Peyer's patch (tissue), 4 donors: ENCODE measurements at places on chromosomes 2 and 18. TPM values are rescaled to one million over a fixed set of nuclear protein-coding genes. Genes with fewer than 3 reads are reported as not detected.
A peak's percentile ranks its signal among the peaks of the same experiment; 100 is the strongest.

MC5R gene
- not detected for total RNA-seq

CKAP2L gene
- 19.0 TPM for total RNA-seq

TGFA gene
- 51.6 TPM for total RNA-seq

CCDC68 gene
- 78.2 TPM for total RNA-seq

APOB gene
- total RNA-seq, result 2,659 TPM

C2orf15 gene
- 5.4 TPM for total RNA-seq

EVA1A gene
- 0.70 TPM for total RNA-seq

KHK gene
- 576 TPM for total RNA-seq

UGT1A6 gene
- total RNA-seq, result 37.7 TPM

- no peaks in the 10 kb centered on the region for H3K4me1 ChIP-seq
- no peaks in the 10 kb centered on the region for H3K36me3 ChIP-seq
- H3K27ac ChIP-seq, result no peak overlapping the region
- DNase-seq, result no peak
- H3K27me3 ChIP-seq, result no peaks in the 10 kb centered on the region
- no peak overlapping the region for H3K4me3 ChIP-seq
Measured at GRCh38 chr18:56381196-56381595, 257.2 kb downstream of the TXNL1 start.

DNA sequence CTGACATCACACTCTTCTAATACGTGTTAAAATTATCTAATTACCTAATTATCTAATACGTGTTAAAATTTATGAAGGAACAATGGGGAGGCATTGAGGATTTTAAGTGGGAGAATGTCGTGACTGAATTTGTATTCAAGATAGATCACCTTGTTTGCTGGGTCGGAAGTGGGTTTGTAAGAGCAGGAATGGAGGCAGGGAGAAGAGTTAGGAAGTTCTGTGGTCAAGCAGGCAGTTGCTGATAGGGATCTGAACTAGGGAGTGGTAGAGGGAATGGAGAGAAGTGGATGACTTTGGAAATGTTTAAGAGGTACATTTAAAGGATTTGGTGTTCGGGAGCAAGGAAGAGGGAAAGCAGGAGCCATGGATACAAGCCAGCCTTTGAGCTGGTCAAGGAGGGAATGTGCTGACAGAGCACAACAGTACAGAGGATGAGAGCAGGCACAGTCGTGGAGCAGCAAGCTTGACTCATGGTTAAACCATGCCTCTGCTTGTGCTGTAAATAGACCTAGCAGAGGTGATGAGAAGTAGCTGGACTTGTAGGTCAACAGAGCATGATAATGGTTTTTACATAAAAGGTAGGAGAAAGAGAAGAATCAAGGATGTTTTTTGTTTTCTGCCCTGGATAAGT is 16.2 kb downstream of the IL18RAP start:
- H3K4me1 ChIP-seq, result no peaks in the 10 kb centered on the region
- no peak overlapping the region for H3K4me3 ChIP-seq
- no peaks in the 10 kb centered on the region for H3K27me3 ChIP-seq
- H3K27ac ChIP-seq, result no peak overlapping the region
- no peaks in the 10 kb centered on the region for H3K36me3 ChIP-seq

DNA sequence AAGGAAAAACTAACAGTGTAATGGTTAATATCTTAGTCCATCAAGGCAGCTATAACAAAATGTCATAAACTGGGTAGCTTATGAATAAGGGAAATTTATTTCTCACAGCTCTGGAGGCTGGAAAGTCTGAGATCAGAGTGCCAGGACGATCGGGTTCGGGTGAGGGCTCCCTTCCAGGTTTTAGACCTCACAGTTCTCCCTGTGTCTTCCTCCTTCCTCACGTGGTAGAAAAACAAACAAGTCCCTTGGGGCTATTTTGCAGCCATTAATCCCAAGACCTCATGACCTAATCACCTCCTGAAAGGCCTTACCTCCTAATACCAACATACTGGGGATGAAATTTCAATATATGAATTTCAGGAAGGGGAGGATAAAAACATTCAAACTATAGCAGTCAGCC is 455.9 kb downstream of the CNTNAP5 start:
- no peak for DNase-seq
- H3K4me1 ChIP-seq, result no peaks in the 10 kb centered on the region
- no peaks in the 10 kb centered on the region for H3K27me3 ChIP-seq
- H3K4me3 ChIP-seq, result no peak overlapping the region
- no peak overlapping the region for H3K27ac ChIP-seq

DNA sequence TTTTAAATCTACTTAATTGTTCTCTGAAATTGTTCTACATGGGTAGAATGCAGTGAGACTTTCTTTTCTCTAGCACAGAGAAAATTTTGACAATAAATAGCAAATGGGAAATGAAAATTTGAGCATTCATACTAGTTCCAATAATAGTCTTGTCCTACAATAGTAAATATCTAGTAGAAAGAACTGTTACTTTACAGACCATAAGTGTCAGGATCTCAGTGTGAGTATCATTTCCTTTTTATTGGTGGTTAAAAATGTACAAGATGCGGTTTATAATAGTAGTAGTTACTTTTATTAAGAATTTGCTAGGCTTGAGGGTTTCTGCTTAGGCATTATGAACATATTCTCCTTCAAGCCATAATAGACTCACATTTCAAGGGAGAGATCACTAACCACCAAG is 43.2 kb downstream of the KCNE4 start:
- H3K4me3 ChIP-seq, result no peak overlapping the region
- no peak for DNase-seq
- H3K27me3 ChIP-seq, result no peaks in the 10 kb centered on the region

- no peak overlapping the region for H3K27ac ChIP-seq
- H3K4me3 ChIP-seq, result no peak overlapping the region
- no peak for DNase-seq
- H3K36me3 ChIP-seq, result no peaks in the 10 kb centered on the region
- H3K27me3 ChIP-seq, result no peaks in the 10 kb centered on the region
Measured at GRCh38 chr2:134491771-134492441, 226.9 kb downstream of the TMEM163 start.

GRCh38 chr2:9102861-9103662 is 99.6 kb upstream of the MBOAT2 start:
- no peak overlapping the region for H3K27ac ChIP-seq
- no peaks in the 10 kb centered on the region for H3K4me1 ChIP-seq
- H3K27me3 ChIP-seq, result no peaks in the 10 kb centered on the region
- DNase-seq, result peak; percentile 66
- no peak overlapping the region for H3K4me3 ChIP-seq
- no peaks in the 10 kb centered on the region for H3K36me3 ChIP-seq

DNA sequence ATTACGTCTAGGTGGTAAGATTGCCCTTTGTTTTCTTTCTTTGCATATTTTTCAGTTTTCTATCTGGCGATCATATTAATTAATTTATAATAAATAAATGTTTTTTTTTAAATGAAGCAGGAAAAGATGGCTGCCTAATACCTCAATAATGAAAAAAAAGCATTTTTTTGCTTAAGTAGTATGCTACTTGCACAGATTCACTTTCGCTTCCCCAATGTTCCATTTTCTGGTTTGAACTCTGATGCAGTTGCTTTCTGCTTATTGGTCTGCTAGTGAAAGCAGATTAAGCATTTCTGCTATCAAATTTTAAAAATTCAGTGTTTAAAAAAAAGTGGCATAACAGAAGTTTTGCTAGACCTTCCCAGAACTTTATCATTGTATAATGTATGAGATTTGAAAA is 11.9 kb upstream of the TMEM182 start:
- no peaks in the 10 kb centered on the region for H3K4me1 ChIP-seq
- H3K4me3 ChIP-seq, result no peak overlapping the region
- DNase-seq, result no peak
- no peak overlapping the region for H3K27ac ChIP-seq
- no peaks in the 10 kb centered on the region for H3K36me3 ChIP-seq

- DNase-seq, result no peak
- H3K4me3 ChIP-seq, result peak overlapping the region; percentile 37
- H3K4me1 ChIP-seq, result peaks cover 11% of the 10 kb centered on the region
- H3K27ac ChIP-seq, result no peak overlapping the region
- no peaks in the 10 kb centered on the region for H3K27me3 ChIP-seq
Measured at GRCh38 chr2:635687-636621, 41.3 kb downstream of the TMEM18 start.

- H3K27me3 ChIP-seq, result no peaks in the 10 kb centered on the region
- DNase-seq, result no peak
- no peak overlapping the region for H3K27ac ChIP-seq
- H3K36me3 ChIP-seq, result no peaks in the 10 kb centered on the region
Measured at GRCh38 chr2:167651406-167652151, 595.8 kb downstream of the STK39 start.

DNA sequence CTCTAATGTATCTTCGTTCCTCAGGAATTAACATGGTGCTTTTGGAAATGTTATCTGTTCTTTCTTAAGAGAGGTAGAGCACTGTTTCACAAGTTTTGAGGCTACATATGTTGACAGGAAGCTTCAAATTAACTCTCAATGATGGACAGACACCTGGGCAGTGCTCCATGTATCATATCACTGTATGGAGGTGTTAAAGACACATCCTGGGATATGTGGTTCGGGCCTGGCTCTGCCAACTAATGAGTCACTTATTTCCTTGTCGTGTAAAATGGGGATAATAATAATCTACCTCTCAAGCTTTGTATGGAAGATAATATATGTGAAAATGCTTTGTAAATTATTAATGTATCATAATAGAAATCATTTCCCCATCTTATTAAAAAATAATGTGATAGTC is 90.2 kb downstream of the PARD3B start:
- no peaks in the 10 kb centered on the region for H3K27me3 ChIP-seq
- no peak overlapping the region for H3K4me3 ChIP-seq
- no peaks in the 10 kb centered on the region for H3K4me1 ChIP-seq
- no peak for DNase-seq

DNA sequence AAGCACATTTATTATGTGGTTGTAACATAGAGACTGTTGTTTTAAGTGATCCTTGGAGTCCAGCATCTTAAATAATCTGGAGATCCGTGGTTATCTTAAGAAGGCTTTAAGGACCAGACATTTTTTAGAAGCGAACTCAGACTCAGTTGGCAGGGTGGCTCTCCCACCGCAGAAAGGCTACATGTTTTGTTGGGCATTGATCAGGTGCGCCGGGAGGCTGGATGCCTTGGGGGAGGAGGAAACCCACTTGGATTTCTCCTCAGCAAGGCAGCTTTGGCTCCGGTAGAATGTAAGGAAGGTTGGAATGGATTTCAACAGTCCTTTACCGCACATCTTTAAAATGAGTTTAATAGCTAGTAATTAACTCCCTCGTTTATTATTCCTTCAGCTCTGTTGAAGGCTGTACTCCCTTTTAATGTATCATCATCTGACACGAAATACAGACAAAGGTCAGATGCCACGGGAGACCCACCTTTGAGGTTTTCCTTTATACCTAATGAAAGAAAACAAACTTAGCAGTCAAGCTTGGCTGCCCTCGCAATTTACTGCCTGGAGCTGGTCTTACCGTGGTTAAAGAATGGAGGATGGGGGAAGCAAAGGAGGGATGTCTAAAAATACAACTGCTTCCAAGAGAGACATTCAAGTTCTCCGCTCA is 1.2 kb downstream of the TMEM200C start:
- H3K27ac ChIP-seq, result no peak overlapping the region
- H3K36me3 ChIP-seq, result no peaks in the 10 kb centered on the region
- peaks cover 6% of the 10 kb centered on the region for H3K4me1 ChIP-seq
- peaks cover 25% of the 10 kb centered on the region for H3K27me3 ChIP-seq

DNA sequence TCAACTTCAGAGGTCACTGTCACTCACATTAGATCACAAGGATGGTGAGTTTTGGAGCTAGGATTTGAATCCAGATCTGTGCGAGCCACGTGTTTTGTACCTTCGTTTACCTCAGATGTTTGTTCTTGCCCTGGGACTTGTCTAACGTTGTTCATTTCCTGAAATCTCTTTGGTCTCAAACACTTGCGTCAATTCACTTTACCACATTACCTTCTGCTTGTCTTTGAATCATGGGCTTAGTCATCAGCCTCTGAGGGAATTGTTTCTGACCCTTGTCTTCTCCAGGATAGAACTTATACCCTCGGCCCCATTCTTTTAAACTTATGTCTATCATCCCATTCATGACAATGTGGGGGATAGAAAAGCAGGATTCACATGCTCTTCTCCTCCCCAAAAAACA is 282.7 kb downstream of the DCDC2C start:
- H3K36me3 ChIP-seq, result no peaks in the 10 kb centered on the region
- no peaks in the 10 kb centered on the region for H3K27me3 ChIP-seq
- H3K4me3 ChIP-seq, result no peak overlapping the region
- H3K4me1 ChIP-seq, result no peaks in the 10 kb centered on the region

DNA sequence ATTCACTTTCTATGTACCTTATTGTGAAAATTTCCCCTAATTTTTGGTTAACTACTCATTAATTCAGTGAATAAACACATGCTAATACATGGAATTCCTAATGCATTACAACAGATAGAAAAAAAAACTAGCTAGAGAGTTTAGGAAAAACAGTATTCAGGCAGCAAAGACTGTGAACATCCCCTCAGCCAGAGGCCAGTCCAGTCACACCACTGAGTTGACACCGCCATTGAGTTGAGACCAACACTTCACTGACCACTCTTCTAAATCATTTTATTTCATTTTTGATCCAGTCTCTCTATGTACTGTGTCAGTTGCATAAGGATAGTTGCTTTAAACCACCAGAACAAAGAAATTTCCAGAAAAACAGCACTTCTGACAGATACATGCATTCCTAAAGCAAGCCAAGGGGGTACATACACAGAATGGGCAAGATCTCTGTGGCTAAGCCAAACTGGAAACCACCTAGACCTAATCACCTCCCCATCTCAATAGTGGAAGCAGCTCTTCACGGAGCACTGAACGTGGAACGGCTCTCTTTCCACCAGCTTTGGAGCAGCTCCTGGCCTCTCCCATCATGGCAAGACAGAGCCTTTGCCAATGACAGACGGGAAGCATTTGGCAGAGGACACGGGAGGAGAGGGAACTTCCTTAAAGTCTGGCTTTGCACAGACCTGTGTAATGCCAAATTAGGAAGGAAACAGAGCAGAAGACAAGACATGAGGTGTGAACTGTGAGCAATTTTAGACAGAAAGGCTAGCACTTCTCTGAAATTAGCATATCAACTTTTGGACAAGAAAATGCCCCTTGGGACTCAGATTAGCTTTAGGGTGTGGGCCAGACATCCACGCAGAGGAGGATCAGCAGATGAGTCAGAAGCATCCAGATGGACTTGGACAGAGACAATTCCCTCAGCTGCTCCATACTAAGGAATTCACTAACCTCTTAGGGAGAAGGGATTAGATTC is 36.4 kb downstream of the CACNB4 start:
- no peaks in the 10 kb centered on the region for H3K4me1 ChIP-seq
- H3K4me3 ChIP-seq, result no peak overlapping the region
- no peaks in the 10 kb centered on the region for H3K36me3 ChIP-seq
- no peak overlapping the region for H3K27ac ChIP-seq
- H3K27me3 ChIP-seq, result no peaks in the 10 kb centered on the region

DNA sequence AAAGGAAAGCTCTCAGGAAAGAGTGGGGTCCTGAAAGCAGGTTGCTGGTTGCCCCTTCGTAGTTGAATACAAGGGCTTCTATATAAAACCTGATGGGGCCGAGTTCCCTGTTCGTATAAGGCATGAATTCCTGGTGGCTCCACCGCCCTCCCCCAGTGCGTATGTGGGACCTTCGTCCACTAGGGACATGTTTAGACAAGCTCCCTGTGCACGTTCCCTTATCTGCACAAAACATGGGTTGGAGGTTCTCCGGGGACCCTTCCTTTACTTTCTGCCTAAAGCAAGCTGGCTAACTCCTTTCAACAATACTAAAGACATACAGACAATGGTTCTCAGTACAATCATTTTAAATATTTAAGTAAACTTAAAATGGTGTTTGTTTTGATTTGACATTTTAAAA is 8.0 kb downstream of the CLUL1 start:
- no peaks in the 10 kb centered on the region for H3K36me3 ChIP-seq
- H3K4me3 ChIP-seq, result no peak overlapping the region
- DNase-seq, result no peak
- H3K27me3 ChIP-seq, result no peaks in the 10 kb centered on the region
- no peak overlapping the region for H3K27ac ChIP-seq
- H3K4me1 ChIP-seq, result no peaks in the 10 kb centered on the region
